Non-pigmented ciliary epithelial cell (primary cell): ENCODE measurements at places on chromosomes 12 and 14.

DNA sequence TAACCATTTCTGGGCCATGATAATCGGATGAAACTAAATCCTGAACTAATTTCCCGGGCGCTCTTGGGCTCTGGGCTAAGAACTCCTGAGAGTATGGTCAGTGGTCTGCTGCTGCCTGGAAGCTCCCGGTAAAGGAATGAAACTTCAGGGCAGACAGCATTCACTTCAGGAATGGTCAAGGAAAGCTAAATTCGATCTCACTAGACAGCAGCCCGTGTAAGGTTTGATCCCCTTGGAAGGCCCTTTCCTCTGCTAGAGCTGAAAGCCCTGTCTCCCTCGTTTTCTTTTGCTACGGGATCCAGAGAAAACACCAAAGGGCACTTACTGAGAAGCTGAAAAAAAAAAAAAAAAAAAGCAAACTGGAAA is 680 bp downstream of the ASB8 start:
- DNase-seq: no peak

DNA sequence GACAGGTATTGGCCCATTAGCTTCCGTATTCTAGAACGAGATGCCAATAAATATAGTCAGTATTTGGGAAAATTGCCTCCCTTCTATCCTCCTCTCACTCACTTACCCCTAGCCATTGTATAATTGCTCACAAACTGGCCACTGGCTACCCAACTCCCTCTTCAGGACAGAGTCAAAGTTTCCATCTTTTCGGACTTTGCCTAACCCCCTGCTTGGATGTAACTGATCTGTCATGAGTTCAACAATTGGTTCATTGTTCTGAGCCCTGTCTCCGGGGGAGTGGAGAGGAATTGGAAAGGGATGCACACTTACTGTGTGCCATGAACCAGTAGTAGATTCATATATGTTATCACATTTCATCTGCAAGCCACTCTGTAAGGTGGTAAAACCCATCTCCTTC is 12.2 kb downstream of the MYRFL start:
- DNase-seq: no peak

GRCh38 chr12:19910681-19911080 is 457.7 kb upstream of the PDE3A start:
- DNase-seq: no peak

DNA sequence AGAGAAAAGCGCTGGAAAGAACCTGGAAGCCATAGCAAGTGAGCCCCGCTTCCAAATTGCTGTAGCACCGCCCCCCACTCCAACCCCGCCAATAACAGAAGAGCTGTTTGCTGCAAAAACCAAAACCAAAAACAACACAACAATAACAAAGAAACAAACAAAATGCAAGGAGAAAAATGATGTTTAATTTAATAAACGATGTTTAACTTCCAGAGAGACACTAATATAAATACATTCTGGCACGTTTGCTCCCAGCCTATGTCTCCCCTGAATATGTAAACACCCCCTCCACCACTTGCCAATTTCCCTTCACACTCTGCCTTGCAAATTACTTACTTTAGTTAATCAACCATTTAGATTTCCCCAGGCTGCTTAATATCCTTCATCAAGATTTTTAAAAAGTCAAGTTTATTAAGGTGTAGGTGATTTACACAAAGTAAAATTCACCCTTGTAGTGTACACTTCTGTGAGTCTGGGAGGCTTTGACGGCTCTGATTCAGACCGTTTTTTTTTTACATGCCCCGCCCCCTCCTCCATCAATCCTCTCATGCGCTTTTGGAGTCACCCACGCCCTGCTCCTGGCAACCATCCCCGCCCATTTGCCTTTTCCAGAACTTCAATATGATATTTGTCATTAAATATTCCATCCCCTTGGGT is 482 bp upstream of the IFI27L2 start:
- no peak for DNase-seq

- no peak for DNase-seq
Observed at GRCh38 chr14:50035214-50035613, 81.2 kb downstream of the VCPKMT start.

DNA sequence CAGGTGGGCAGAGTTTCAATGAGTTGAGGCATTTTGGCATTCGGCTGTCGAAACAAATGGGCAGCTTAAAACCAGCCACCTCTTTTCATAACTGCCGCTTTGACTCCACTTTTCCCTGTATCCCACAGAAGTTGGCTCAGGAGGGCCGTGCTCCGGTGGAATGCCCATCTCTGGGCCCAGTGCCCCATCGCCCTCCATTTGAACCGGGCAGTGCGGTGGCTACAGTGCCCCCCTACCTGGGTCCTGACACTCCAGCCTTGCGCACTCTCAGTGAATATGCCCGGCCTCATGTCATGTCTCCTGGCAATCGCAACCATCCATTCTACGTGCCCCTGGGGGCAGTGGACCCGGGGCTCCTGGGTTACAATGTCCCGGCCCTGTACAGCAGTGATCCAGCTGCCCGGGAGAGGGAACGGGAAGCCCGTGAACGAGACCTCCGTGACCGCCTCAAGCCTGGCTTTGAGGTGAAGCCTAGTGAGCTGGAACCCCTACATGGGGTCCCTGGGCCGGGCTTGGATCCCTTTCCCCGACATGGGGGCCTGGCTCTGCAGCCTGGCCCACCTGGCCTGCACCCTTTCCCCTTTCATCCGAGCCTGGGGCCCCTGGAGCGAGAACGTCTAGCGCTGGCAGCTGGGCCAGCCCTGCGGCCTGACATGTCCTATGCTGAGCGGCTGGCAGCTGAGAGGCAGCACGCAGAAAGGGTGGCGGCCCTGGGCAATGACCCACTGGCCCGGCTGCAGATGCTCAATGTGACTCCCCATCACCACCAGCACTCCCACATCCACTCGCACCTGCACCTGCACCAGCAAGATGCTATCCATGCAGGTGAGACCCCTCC is 5.0 kb upstream of the RNU7-1 start:
- DNase-seq: no peak

DNA sequence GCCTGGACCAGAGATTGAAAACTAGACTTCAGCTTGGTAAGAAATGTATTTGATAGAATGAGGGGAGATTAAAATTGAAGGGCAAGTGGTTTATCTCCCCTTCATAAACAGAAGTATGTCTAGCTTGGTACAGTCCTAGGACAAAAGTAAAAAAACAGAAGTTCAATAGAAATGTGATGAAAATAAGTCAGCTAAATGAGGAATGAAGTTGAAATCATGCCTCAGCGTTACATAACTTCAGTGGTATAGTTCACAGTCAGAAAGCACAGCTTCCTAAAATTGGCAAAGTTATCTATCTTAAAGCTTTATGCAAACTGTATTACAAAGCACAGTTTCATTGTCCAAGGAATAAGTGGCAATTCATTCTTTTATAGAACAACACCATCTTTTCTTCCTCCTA is 90.2 kb upstream of the SYT10 start:
- DNase-seq: no peak

- no peak for DNase-seq
Observed at GRCh38 chr14:101762530-101763101, 1.1 kb downstream of the PPP2R5C start.

DNA sequence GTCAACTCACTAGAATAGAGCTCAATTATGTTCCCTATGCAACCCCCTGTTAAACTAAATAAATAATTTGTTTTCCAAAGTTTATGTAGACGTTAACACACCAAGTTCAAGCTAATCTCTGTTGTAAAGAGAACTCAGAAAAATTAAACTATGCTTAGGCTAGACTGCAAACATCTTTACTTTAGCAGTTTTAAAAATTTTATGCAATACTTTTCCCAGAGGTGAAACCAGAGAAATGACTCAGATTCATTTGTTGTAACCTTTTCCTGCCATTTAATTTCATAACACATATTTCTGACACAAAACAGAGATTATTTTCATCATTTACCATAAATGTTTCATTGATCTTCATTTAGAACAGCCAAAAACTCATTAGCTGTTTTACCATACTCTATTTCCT is 27.4 kb downstream of the ABCC9 start:
- no peak for DNase-seq

DNA sequence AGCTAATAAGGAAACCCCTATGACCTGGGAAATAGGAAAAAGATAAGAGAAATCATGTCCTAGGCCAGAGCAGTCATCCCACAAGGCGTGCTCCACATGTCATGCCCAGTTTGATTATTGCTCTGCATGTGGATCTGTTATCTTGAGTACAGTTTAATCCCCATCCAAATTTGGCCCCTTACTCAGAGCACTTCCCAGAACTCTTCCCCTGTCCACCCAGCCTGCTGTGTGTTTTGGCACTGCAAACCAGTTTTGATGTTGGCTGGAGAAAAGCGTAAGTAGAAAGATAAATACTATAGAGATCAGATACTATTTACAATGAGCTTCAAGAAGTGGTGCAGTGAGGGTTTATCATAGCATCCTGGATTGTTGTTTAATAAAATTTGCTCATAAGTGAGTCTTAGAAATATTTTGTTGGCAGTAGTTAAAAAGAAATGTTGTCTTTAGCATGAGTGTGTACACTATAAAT is 83.8 kb downstream of the PTPRB start:
- no peak for DNase-seq

- no peak for DNase-seq
Observed at GRCh38 chr12:3436461-3437065, 54.4 kb upstream of the PRMT8 start.

- DNase-seq: no peak
Observed at GRCh38 chr12:32585680-32586079, 93.4 kb upstream of the DNM1L start.

DNA sequence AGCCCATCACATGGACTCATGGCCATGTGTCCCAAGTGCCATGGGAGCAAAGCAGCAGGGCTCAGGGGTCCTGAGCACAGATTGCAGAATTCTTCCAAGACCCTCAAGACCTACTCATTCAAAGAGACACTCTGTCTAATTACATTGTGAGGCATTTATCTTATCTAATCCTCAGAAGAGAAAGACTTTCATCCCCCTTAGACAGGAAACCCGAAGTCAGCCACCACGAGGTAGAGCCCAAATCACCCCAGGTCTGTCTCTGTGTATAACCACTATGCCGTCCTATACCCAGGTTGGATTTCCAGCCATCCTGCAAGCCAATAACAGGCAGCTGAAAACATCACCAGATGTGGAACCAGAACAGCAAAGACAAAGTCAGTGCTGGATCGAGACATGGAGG is 8.9 kb upstream of the BCL11B start:
- DNase-seq: no peak

DNA sequence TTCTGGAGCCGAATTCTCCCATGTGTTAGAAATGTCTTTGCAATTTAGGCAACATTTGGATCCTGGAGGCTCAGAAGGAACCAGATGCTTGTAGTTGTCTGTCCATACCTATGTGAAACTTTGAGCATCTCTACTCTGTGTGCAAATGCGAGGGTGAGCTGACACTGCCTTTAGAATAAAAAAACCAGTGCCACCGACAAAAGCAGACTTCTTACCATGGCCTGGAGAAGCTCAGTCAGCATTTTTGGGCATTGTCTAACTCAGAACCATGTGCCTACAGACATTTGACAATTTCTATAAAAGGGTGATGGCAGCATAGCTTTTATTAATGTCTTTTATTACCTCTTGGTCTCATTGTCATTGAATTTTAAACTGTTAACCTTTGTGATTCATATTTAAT is 78.4 kb upstream of the PPM1H start:
- DNase-seq: no peak

DNA sequence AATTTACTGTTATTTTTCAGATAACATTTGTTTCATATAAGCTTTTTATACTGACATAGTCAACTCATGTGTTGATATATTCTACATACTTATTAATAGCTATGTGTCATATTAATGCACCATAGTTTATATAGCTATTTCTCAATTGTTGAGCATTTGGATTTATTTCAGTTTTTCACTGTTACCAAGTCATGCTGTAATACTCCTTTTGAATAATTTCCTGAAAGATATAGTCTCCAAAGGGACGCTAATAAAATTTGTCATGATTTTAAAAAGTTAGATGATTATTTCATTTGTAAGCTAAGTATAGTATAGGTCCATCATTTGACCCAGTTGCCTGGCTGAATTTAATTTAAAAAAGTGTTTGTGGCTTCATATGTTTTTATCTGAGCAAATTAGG is 47.8 kb downstream of the ATL1 start:
- no peak for DNase-seq

DNA sequence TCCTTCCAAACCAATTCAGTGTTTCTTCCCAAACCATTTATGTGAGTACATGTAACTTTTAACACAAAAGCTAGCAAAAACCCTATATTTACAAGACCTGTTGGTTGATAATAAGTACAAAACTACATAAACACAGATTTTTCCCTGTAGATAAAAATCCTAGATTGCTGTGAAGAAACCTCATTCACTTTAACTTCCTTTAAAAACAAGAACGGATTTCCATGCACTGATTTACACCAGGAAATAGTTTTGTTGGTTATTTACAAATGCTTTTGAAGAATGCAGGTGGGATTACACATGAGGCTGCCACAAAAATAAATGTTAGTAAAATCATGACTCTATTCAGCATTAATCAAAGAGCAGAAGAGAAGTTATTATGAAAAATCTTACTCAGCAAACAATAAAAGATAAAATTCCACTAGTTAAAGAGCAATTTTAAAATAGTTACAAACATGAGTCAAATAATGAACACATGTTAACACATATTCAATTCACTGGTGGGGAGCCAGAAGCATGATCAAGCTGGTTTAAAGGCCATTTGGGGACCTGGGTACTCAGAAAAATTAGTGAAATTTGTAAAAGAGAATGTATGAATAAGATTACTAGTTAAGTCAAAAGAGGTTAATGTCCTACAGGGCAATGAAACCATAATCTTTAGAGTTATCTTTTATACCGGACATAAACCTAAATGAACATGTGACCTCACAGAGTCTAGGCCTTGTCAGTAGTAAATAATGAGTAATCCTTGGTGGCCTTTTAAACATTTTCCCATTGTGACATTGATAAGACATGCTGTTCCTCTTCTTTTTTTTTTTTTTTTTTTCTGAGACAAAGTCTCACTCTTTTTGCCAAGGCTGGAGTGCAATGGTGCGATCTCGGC is 79.9 kb downstream of the PHLDA1 start:
- DNase-seq: no peak

DNA sequence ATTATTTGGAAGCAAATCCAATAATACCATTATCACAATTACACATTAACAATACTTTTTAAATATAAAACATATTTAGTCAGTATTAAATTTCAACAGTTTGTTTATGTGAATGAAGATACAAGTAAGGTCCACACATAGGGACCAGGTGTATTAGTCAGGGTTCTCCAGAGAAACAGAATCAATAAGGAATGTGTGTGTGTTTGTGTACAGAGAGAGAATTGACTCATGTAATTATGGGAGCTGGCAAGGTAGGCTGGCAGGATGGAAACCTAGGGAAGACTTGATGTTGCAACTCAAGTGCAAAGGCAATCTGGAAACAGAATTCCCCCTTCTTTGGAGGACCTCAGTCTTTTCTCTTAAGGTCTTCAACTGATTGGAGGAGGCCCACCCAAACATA is 123.2 kb upstream of the OTX2 start:
- DNase-seq: no peak

DNA sequence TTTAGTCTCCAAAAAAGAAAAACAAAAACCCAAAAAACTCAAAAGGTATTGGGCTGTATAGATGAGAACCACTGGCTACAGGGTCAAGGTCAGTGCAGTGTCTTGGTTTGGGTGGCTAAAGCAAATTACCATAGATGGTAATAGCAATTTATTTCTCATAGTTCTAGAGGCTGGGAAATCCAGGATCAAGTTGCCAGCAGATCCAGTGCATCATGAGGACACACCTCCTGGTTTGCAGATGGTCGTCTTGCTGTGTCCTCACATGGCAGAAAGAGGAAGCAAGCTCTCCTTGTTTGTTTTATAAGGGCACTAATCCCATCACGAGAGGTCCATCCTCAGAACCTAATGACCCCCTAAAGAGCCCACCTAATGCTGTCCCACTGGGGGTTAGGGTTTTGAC is 11.2 kb downstream of the COX14 start:
- no peak for DNase-seq

GRCh38 chr12:53726341-53726740 is 911 bp downstream of the CALCOCO1 start:
- DNase-seq: no peak

GRCh38 chr14:66649498-66649897 is 141.6 kb downstream of the GPHN start:
- no peak for DNase-seq
